ENCODE measurements at places on chromosomes 2 and 18. TPM values are rescaled to one million over a fixed set of nuclear protein-coding genes. Genes with fewer than 3 reads are reported as not detected.

DNA sequence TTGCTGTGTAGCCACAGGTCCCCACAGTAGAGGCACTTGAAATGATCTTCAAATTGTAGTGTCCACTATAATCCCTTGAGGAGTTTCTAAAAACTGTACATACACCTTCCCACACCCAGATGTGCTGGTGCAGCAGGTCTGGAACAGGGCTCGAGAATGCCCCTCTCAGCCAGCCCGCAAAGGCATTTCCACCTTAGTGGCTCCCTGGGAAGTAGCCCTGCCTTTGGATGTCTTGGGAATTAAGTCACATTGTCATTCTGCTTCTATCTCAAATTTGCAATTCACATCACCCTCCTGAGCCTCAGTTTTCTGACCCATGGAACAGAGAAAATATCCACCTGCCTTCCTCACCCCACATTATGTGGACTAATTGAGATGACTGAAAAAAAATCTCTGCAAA lies 44.3 kb upstream of the TCF7L1 start:
- DNase-seq = no peak

The COLEC12 gene
- 13.2 TPM for total RNA-seq

GRCh38 chr18:38318416-38318815 lies 752.8 kb upstream of the CELF4 start:
- DNase-seq = no peak

The CNTNAP5 gene
- not detected for total RNA-seq

The MC4R gene
- not detected for total RNA-seq

Measured in glomerular endothelial cell (primary cell).